ENCODE measurements at places on chromosomes 11 and 22. TPM values are rescaled to one million over a fixed set of nuclear protein-coding genes. Genes with fewer than 3 reads are reported as not detected.
A peak's percentile ranks its signal among the peaks of the same experiment; 100 is the strongest.

The SMIM35 gene
- 2.4 TPM for total RNA-seq

The ARCN1 gene
- 106 TPM for total RNA-seq

DNA sequence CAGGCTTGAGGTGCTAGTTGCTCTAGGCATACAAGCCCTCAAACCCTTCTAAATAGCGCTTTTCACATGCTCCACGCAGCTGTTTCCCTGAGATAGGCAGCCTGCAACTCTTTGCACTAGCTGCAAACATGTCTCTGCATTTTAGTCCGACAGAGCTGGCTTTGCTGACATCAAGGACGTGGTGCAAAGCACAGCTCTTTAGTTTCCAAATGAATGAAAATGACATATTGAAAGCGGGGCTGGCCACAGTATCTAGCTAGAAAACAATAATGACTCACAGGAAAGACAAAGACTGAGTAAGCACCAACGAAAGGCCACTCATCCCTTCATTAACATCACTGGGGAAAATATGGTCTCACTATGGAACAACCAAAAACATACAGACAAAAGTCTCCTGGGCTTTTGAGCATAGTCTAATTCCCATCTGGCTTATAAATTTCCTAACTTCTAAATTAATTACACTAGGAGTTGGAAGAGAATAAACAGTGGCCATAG is 15.3 kb upstream of the ZC3H12C start:
- H3K27me3 ChIP-seq = peaks cover 12% of the 10 kb centered on the region
- no peak overlapping the region for H3K4me3 ChIP-seq
- peaks cover 8% of the 10 kb centered on the region for H3K4me1 ChIP-seq
- H3K36me3 ChIP-seq = no peaks in the 10 kb centered on the region
- DNase-seq = peak; percentile 36
- H3K27ac ChIP-seq = no peak overlapping the region

- H3K36me3 ChIP-seq = no peaks in the 10 kb centered on the region
- peak; percentile 78 for DNase-seq
- no peak overlapping the region for H3K27ac ChIP-seq
These were observed 59.4 kb upstream of the A4GALT start for GRCh38 chr22:42780070-42780540.

DNA sequence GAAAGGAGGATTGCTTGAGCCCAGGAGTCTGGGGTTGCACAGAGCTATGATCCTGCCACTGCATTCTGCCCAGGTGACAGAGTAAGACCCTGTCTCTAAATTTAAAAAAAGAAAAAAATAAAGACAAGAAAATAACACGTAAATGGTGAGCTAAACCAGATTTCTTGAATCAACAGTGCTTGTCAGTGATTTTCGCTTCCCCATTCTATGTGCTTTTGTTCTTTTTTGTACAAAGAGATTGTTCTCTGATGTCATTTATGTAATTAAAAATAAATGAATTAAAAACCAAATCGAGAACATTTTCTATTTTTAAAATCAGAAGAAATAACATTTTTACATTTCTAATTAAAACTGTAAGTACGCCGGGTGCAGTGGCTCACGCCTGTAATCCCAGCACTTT is 19.8 kb upstream of the SLC29A2 start:
- H3K4me1 ChIP-seq = peaks cover 7% of the 10 kb centered on the region
- H3K27me3 ChIP-seq = peaks cover 3% of the 10 kb centered on the region
- H3K4me3 ChIP-seq = no peak overlapping the region
- no peaks in the 10 kb centered on the region for H3K36me3 ChIP-seq
- H3K27ac ChIP-seq = no peak overlapping the region

DNA sequence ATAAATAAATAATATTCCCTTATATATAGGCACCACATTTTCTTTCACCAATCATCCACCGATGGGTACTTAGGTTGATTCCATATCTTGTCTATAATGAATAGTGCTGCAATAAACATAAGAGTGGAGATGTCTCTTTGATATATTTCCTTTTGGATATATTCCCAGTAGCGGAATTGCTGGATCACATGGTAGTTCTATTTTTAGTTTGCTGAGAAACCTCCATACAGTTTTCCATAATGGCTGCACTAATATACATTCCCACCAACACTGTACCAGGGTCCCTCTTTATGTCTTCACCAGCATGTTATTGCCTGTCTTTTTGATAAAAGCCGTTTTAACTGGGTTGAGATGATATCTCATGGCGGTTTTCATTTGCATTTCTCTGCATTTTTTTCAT is 23.6 kb downstream of the PAMR1 start:
- peaks cover 10% of the 10 kb centered on the region for H3K27me3 ChIP-seq
- no peaks in the 10 kb centered on the region for H3K36me3 ChIP-seq
- H3K4me3 ChIP-seq = no peak overlapping the region
- no peak overlapping the region for H3K27ac ChIP-seq
- peaks cover 4% of the 10 kb centered on the region for H3K4me1 ChIP-seq

The OR8G5 gene
- total RNA-seq = not detected

GRCh38 chr11:126716456-126717083 is 284.0 kb downstream of the KIRREL3 start:
- no peaks in the 10 kb centered on the region for H3K36me3 ChIP-seq
- DNase-seq = peak; percentile 47
- no peak overlapping the region for H3K4me3 ChIP-seq
- H3K27me3 ChIP-seq = peaks cover 7% of the 10 kb centered on the region
- no peaks in the 10 kb centered on the region for H3K4me1 ChIP-seq
- H3K27ac ChIP-seq = no peak overlapping the region

The TSPAN32 gene
- total RNA-seq = 39.7 TPM
